ENCODE measurements at places on chromosomes 16 and 17.

DNA sequence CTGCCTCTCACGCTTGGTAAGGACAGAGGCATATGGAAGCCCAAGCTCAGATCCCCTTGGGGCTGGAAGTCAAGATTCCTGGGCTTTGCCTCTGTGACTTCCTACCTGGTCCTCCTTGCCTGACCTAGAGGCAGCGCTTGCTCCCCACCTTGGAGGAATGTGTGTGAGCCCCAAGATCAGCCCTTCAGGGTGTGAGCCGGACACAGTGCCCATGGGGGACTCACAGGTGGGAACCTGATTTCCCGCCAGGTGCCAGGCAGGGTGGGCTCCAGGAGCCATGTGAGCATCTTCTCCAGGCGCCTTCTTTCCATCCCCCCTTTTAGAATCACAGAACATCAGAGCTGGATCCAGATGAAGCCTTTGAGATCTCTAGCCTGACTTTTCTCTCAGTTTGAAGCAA is 10.2 kb downstream of the CD300LG start:
- DNase-seq, result no peak

- DNase-seq, result no peak
Measured at GRCh38 chr17:77458202-77459017, 317.6 kb downstream of the SEC14L1 start.

GRCh38 chr16:30541502-30542329 is 7.1 kb upstream of the ZNF747 start:
- DNase-seq, result peak; percentile 49

- DNase-seq, result no peak
Measured at GRCh38 chr17:49381793-49382192, 19.7 kb upstream of the ZNF652 start.

DNA sequence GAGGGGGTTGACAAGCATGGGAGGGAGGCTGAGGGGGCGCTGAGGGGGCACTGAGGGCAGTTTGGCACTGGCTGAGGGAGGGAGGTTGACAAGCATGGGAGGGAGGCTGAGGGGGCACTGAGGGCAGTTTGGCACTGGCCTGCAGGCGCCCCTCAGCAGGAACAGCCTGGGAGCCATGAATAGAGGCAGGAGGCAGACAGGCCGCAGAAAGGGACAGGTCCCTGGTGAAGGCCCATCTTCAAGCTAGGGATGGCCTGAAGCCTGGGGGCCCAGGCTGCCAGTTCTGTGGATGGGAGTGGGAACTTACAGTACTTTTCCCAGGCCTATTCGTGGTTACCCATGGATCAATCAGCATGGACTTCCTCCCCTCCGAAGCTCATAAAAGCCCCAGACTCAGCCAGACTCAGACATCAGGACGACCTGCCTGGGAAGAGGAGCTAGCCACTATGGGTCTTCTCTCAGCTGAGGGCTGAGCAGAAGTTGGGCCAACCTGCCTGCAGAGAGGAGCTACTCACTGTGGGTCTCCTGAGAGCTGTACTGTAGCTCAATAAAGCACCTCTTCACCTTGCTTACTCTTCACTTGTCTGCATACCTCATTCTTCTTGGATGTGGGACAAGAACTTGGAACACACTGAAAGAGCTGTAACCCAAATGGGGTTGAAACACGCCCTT is 72.8 kb upstream of the BRD7 start:
- no peak for DNase-seq

GRCh38 chr16:8867932-8868415 is 832 bp downstream of the CARHSP1 start:
- DNase-seq, result no peak

GRCh38 chr16:396199-396598 is 800 bp upstream of the NME4 start:
- no peak for DNase-seq

DNA sequence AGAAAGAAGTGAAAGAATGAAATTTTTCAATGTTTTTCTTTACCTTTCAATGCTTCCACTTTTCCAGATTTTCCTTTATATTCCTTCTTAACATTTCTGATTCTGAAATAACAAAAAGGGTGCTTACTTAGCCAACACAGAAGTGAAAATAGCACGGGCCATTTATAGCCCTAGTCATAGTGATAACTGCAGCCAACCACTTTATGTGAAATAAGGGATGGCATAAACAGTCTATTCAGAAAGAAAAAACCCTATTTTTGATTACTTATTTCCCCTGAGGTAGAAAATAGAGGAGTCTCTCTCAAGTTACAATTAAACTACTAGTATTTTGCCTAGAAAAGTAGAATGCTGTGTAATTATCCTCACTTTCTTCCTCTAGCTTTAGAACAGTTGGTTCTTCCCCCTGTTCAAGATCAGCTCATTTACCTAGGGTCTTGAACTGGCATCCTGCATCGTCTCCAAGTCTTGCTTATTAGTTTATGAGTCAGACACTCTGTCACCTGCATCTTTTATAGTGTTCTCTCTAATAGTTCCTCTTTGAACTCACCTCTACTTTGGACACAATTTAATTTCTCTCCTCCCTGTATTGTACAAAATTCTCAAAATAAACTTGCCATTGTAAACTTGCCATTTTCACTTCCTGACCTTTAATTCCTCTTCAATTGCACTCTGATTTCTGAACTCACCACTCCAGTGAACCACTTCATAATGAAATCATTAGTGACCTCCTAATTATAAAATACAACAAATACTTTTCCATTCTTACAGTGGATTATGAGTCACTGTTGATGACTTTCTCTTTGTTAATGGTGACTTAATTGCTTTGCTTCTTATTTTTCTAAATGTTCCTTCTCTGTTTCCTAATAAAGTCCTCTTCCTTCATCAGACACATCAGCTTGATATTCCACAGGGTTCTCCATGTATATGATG is 23.6 kb downstream of the ABCA6 start:
- peak; percentile 46 for DNase-seq

GRCh38 chr17:28750178-28751047 is 6.6 kb downstream of the TRAF4 start:
- DNase-seq, result peak; percentile 93

DNA sequence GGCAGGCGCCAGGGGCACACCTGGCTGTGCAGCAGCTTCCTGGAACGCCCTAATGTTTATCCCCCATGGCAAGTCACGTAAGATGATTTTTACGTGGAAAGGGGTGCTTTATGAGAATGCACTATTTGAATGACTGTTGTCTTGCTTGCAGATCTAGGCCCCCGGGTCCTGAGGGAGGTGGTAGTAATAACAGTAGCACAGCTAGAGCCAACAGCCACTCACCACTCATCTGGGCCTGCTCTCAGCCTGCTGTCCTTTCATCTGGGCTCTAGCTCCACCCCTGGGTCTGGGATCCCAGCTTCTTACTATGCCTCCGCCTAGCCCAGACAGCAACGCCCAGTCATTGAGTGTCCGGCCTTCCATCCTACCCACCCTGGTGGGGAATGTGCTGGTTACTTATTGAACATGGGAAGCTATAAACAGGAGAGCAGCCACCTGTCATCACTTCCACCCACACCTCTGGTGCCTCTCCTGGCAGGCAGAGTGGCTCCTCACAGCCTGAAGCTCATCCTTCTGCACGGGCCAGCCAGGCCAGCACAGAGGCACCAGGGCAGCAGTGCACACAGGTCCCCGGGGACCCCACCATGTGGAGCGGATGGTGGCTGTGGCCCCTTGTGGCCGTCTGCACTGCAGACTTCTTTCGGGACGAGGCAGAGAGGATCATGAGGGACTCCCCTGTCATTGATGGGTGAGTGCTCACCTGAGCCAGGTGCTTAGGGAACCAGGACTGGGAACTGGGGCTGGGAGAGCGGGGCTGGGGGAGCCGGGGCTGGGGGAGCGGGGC is 16.6 kb downstream of the DPEP1 start:
- DNase-seq, result no peak

DNA sequence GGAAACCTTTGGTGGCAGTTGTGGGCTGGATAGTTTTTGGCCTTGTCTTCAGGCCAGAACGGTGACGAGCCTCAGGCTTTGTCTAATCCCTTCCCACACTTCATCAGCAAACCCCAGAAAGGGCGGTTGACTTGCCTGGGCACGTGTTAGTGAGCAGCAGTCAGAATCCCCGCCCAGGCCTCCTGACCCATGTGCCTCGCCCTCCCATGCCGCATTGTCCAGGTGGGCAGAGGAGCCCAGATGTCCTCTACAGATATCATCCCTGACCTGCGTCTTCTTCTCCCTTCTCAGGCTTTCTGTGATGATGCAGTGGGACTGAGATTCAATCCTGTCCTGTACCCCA is 82.5 kb downstream of the OR1D5 start:
- no peak for DNase-seq

DNA sequence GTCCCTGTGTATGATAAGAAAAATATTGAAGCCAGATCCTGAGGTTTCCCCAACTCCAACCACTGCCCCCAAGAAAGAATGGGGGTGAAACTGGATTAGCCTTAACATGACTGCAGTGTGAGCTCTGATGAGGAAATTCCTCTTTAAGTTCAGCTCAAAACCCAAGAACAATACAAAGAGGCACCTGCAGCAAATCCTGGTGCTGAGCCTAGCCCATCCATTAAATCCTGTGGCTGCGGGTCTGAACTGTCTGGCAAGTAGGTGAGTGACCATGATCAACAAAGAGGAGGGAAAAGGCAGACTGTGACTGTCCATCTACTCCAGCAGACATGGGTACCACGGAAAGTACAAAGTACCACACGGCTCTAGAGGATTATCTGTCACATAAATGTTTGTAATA is 64.2 kb downstream of the CREBBP start:
- DNase-seq, result no peak

DNA sequence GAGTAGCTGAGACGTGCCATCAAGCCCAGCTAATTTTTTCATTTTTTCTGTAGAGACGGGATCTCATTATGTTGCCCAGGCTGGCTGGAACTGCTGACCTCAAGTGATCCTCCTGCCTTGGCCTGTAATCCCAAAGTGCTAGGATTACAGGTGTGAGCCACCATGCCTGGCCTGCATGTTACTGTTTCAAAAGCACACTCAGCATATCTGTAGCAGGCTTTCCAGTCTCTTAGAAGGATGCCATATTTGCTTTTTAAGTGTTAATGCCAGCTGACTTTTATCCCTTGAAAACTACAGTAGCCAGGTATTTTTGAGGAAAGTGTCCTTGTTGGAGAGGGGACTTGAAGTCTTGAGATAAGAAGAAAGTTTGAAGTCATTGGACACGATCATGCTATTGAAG is 15.3 kb upstream of the SPAG9 start:
- DNase-seq, result no peak

DNA sequence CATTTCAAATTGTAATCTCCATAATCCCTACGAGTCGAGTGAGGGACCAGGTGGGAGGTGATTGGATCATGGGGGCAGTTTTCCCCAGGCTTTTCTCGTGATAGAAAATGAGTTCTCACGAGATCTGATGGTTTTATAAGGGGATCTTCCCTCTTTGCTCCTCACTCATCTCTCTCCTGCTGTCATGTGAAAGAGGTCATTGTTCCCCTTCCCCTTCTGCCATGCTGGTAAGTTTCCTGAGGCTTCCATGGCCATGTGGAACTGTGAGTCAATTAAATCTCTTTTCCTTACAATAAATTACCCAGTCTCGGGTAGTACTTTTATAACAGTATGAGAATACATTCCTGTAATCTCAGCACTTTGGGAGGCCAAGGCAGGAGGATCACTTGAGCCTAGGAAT is 76.7 kb upstream of the MARCHF10 start:
- DNase-seq, result peak; percentile 31

DNA sequence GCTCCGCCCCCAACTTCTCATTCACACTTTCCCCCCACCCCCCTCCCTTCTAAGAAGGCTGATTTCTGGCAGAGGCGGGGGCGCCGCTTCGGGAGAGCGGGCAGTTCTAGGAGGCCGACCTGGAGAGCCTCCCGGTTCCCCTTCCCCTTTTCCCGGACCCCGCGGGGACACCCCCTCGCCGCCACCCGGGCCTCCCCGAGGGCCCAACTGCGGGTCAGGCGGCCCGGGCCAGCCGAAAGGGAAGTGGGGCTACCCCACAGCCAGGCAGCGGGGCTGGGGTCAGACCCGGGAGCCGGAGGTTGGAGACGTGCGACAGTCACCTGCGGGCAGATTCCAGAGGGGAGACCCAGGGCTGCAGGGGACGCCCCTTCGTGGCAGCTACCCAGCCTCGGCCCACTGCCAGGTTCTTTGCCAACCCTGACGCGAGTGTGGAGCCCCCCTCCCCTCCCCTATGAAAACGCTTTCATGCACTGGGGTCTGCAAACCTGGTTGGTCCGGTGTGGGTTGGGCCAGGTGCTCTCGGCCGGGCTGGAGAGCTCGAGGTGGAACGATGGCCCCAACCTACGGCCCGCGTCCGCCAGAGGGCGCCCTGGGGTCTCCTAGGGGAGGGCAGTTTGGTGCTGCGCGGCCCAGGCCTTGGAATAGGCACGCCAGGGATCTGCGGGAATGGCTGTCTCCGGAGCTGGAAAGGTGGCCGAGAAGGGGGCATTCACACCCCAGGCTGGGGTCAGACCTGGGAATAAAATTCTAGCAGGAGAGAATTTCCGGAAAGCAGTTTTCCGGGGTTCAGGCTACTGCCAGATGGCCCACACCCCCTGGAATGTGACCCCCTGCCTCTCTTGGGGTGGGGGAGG is 721 bp upstream of the SOCS3 start:
- DNase-seq, result peak; percentile 88

- no peak for DNase-seq
Measured at GRCh38 chr17:38693700-38694329, 11.3 kb upstream of the MLLT6 start.

- DNase-seq, result peak; percentile 93
Measured at GRCh38 chr16:56911771-56912571, 20.0 kb upstream of the HERPUD1 start.

DNA sequence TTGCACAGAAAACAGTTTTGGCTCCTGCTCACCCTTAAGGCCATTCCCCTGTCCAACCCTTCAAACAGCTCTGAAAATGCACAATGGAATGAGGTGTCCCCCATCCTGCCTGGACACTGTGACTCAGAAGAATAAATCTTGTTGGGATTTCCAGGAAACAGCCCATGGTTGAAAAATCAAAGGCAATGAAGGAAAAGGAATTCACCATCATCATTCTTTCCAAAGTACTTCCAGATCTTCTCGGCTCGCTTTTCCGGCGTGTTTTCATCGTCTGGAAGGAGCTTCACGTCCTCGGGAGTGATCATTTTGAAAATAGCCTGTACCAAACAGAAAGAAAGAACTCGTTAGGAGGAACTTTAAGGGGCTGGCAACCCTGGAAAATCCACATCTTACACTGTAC is 4.3 kb downstream of the RCVRN start:
- no peak for DNase-seq

DNA sequence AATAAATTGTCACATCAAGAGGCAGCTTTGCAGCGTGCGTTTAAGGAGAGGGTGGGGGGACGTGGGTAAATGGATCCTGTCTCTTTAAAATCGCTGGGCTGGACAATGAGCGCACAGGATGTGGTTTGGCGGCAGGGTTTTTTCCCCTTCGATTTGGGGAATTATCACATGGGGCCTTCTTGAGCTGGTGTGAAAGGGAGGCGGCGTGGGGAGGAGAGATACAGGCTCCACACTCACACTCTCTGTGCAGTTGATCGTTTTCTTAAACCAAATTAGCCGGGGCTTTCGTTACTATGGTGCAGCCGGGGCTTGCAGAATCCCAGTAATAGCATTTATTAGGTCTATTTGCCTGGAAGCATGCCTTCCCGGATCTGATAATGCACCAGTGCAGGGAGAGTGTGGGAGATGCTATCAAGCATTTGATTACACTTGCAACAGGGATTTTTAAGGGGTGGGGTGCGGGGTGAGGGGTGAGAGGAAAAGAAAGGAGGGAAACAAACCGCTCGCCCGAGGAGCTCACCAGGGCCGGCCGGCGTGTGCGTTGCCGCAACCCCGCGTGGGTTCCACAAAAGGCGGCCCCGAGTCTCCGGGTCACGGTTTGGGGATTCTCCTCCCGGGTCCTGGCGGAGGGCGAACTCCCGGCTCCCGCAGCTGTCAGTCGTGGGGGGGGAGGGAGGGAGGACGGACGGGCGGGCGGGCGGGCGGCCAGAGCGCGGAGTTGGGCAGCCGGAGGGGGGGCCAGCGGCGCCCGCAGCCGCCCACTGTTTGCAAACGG is 58.8 kb upstream of the GSE1 start:
- DNase-seq, result peak; percentile 86

GRCh38 chr16:85452364-85453193 is 160.5 kb upstream of the GSE1 start:
- DNase-seq, result no peak
